ENCODE measurements at places on chromosomes 16 and 17. TPM values are rescaled to one million over a fixed set of nuclear protein-coding genes. Genes with fewer than 3 reads are reported as not detected.

- peak; percentile 20 for DNase-seq
- H3K4me3 ChIP-seq: no peak overlapping the region
- peaks cover 8% of the 10 kb centered on the region for H3K4me1 ChIP-seq
- no peaks in the 10 kb centered on the region for H3K36me3 ChIP-seq
Observed at GRCh38 chr17:64406321-64407200, 15.9 kb upstream of the PECAM1 start.

DNA sequence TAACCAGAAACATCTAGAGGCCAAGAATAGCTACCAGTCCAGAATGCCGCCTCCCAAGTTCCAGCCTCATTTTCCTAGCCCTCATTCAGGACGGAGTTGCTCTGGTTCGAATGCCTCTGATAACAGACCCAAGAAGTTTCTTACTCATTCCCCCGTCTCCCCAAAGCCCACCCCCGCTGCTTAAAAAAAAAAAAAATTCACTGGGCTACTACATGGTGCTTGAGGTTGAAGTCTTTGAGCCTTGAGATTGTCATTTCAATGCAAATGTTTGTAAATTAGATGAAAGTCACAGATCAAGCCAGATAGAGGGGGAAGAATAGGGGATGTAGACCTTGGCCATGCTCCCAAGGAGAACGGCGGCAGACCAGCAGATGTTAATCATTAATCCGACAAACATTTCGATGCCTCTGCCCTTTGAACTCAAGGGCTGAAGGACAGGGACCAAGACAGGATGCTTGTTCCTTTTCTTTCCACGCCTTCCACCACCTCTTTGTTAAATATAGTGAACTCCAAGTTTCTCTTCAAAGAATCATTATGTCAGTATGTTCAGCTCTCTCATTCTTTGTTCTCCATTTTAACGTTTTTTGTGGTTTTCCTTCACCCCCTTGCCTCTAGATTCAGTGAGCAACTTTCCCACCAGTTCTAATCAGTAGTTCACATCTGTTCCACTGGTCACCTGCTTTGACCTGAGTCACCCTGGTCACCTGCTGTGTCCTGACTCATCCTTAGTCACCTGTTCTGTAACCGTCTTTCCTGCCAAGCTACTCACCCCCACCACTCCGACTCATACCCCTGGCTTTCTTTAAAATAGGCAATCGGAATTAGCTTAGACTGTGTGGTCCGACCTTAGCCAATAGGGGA, 190.3 kb downstream of the CPPED1 start:
- H3K4me3 ChIP-seq: no peak overlapping the region
- peaks cover 2% of the 10 kb centered on the region for H3K36me3 ChIP-seq
- peaks cover 38% of the 10 kb centered on the region for H3K4me1 ChIP-seq
- H3K27ac ChIP-seq: peak overlapping the region; percentile 67

DNA sequence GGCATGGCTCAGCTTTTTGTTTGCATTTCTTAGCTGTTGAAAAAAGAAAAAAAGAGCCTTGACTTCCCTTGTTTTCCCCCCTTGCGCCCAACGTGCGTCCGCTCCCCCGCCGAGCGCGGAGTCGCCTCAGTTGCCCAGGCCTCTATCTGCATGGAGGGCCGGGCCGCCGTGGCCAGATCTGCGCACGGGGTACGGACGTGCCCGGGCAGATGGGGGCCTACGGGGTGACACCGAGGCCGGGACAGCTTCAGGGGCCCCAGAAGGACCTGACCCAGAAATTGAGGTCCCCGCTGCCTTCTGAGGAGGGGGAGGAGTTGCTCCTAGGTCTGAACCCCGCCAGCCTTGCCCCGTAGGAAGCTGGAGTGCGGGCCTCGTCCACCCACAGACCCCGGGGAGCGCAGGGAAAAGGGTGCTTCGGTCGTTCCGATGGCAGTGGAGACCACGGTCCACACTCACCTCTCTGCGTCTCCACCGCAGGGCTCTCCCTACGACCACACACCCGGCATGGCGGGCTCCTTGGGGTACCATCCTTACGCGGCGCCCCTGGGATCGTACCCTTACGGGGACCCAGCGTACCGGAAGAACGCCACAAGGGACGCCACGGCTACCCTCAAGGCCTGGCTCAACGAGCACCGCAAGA, 1.5 kb downstream of the IRX5 start:
- no peak overlapping the region for H3K27ac ChIP-seq
- H3K4me1 ChIP-seq: peaks cover 32% of the 10 kb centered on the region
- H3K4me3 ChIP-seq: peak overlapping the region; percentile 37
- peaks cover 17% of the 10 kb centered on the region for H3K36me3 ChIP-seq

- DNase-seq: no peak
- H3K27ac ChIP-seq: no peak overlapping the region
- no peaks in the 10 kb centered on the region for H3K36me3 ChIP-seq
Observed at GRCh38 chr16:49756775-49757558, 98.9 kb downstream of the ZNF423 start.

DNA sequence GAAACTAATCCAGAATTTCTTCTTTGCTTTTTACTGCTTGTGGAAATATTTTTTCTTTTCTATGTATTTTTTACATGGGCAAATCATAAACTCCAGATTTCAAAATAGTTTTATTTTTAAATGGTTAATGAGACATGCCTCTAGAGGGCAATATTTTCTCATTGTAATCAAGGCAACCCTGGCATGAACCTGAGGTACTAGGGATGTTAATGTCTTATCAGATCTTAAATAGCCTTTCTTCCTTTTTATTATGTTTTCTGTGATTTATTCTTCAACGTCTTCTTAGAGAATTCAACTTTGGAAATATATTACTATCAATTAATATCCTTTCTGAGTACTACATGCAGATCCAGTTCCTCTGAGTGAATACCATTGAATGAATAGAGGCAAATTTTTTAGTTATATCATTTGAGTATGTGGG, 324.7 kb downstream of the BCAS3 start:
- H3K27ac ChIP-seq: no peak overlapping the region
- no peak overlapping the region for H3K4me3 ChIP-seq
- DNase-seq: no peak
- no peaks in the 10 kb centered on the region for H3K27me3 ChIP-seq

- peak overlapping the region; percentile 56 for H3K4me3 ChIP-seq
- peak overlapping the region; percentile 57 for H3K27ac ChIP-seq
- H3K27me3 ChIP-seq: no peaks in the 10 kb centered on the region
- H3K36me3 ChIP-seq: no peaks in the 10 kb centered on the region
- peaks cover 23% of the 10 kb centered on the region for H3K4me1 ChIP-seq
Observed at GRCh38 chr16:12089492-12090150, 113.1 kb downstream of the SNX29 start.

GRCh38 chr17:14818469-14818868, 446.7 kb downstream of the PMP22 start:
- H3K27me3 ChIP-seq: peaks cover 14% of the 10 kb centered on the region
- no peak overlapping the region for H3K4me3 ChIP-seq
- peaks cover 11% of the 10 kb centered on the region for H3K4me1 ChIP-seq
- no peak for DNase-seq

GRCh38 chr16:4339909-4340308, 11.2 kb downstream of the PAM16 start:
- peaks cover 10% of the 10 kb centered on the region for H3K4me1 ChIP-seq
- DNase-seq: no peak
- no peak overlapping the region for H3K4me3 ChIP-seq
- H3K27ac ChIP-seq: no peak overlapping the region

DNA sequence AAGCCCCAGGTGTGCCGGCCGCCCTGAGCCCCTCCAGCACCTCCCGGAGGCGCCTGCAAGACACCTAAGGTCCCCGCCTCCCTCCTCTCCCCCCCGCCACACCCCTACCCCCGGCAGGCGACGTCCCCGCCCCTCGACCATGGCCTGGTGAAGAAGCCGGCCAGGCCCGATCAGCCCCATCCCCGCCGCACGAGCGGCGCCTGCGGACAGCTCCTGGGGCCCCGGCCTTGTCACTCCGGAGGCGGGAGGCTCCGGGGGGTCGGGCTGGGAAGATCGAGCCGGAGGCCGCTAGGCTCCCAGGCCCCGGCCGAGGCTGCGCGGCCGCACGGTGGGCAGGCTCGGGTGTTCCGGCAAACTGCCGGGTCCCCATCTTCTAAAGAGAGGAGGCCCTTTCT, 405 bp upstream of the ACE start:
- no peak overlapping the region for H3K27ac ChIP-seq
- H3K4me3 ChIP-seq: peak overlapping the region; percentile 23

- H3K36me3 ChIP-seq: peaks cover 2% of the 10 kb centered on the region
- no peak for DNase-seq
- H3K27me3 ChIP-seq: peaks cover 1% of the 10 kb centered on the region
- no peak overlapping the region for H3K4me3 ChIP-seq
- H3K4me1 ChIP-seq: peaks cover 2% of the 10 kb centered on the region
Observed at GRCh38 chr16:68592466-68593337, 52.4 kb upstream of the CDH3 start.

GRCh38 chr16:27156579-27156978, 46.7 kb upstream of the KDM8 start:
- no peaks in the 10 kb centered on the region for H3K27me3 ChIP-seq
- H3K27ac ChIP-seq: no peak overlapping the region
- H3K36me3 ChIP-seq: no peaks in the 10 kb centered on the region
- DNase-seq: no peak
- peaks cover 6% of the 10 kb centered on the region for H3K4me1 ChIP-seq

DNA sequence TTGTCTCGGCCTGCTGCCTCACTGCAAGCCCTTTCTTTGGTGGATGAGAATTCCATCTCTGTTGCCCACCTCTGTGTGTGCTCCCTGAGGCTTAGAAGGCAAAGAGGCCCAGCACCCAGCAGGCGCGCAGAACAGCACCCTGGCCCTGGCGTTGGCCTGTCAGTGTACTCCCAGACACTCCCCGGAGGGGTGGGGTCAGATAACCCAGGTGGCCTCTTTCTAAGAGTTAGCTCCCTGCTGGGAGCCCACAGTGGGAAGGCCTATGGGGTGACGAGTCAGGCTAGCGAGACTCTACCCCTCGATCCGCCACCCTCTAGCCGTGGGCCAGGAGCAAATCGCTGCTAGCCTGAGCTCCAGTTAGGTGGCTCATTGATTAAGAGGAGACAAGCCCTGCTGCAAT, 38.1 kb downstream of the SRL start:
- H3K27me3 ChIP-seq: peaks cover 3% of the 10 kb centered on the region
- no peaks in the 10 kb centered on the region for H3K36me3 ChIP-seq
- H3K4me3 ChIP-seq: no peak overlapping the region

DNA sequence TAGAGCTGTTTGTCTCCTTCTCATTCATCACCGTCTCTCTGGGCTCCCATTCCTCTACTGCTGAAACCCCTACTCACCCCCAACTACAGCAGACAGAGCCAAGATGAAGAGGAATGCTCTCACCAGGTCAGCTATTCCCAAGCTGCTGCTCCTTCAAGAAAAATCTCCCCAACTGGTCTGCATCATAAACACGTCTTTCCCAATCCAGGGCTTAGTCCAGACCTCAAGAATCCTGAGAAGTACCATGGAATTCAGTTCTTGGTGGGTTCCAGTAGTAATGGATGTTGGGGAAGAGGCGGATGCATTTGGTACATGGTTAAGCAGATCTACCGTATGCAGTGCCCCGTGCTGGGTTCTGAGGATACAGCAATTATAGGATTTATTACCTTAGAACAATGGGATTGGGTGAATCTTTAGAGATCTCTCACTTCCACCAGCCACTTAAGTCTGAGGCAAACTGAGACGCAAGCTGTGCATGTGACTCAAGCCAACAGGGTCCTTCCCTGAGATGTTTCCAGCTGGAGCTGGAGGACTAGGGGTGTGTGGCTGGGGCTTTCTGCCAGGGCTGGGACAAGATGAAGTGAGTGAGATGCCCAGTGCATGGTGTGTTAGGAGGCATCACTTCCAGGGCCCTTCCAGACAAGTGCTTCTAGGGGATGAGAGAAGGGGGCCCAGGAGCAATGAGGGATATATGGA, 232.7 kb upstream of the CDH5 start:
- no peak for DNase-seq
- peaks cover 12% of the 10 kb centered on the region for H3K27me3 ChIP-seq
- H3K4me1 ChIP-seq: no peaks in the 10 kb centered on the region
- no peak overlapping the region for H3K27ac ChIP-seq
- H3K36me3 ChIP-seq: no peaks in the 10 kb centered on the region
- no peak overlapping the region for H3K4me3 ChIP-seq

DNA sequence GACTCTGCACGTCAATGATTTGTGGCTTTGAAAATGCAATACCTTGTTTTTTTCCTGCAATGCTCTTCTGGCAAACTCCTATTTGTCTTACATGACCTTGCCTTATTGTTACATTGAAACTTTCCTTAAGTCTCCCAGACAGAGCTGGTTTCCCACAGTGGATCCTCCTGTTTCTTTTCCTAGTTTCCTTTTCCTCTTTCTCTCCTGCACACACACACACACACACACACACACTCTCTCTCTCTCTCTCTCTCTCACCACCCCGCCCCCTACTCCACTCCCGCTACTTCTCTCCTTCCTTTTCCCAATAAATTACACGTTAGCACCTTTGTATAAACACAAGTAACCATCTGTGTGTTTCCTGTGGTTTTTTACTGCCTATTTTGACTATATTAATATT, 2.3 kb downstream of the ORC6 start:
- H3K27ac ChIP-seq: no peak overlapping the region
- no peak overlapping the region for H3K4me3 ChIP-seq
- peaks cover 28% of the 10 kb centered on the region for H3K4me1 ChIP-seq
- DNase-seq: no peak
- H3K27me3 ChIP-seq: no peaks in the 10 kb centered on the region

- H3K36me3 ChIP-seq: no peaks in the 10 kb centered on the region
- DNase-seq: no peak
- no peaks in the 10 kb centered on the region for H3K27me3 ChIP-seq
Observed at GRCh38 chr17:73250851-73251640, 10.6 kb downstream of the CPSF4L start.

DNA sequence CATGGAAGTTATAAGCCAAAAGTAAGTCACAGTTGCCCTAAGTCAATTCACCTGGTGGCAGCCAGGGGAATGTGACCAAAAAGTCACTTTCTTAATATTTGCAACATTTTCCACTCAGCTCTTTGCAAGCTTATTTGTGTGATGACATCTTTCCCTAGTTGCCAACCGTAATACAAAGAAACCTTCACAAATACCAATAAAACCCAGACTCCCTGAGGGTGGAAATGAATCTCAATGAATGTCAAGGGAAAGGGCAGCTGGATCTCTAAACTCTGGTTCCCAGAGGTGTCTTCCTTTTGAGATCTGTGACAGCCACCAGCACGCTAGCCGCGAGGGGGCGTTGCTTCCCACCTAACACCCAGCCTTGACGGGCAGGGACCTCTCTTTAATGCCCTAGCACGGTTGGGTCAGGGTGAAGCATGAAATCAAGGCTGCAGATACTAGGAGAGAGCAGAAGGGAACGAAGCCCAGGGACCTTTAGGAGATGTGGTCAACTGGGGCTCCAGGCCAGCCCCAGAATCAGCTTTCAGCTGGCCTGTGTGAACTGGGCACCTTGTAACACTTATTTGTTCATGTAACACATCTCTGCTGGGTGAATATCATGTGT, 82.2 kb downstream of the CMC2 start:
- no peak overlapping the region for H3K27ac ChIP-seq
- no peaks in the 10 kb centered on the region for H3K4me1 ChIP-seq

- no peak overlapping the region for H3K4me3 ChIP-seq
- H3K4me1 ChIP-seq: no peaks in the 10 kb centered on the region
- H3K36me3 ChIP-seq: no peaks in the 10 kb centered on the region
- H3K27ac ChIP-seq: no peak overlapping the region
Observed at GRCh38 chr16:5895976-5896375, 798.4 kb upstream of the EEF2KMT start.

- H3K4me3 ChIP-seq: no peak overlapping the region
- no peaks in the 10 kb centered on the region for H3K27me3 ChIP-seq
- DNase-seq: no peak
- peaks cover 7% of the 10 kb centered on the region for H3K4me1 ChIP-seq
Observed at GRCh38 chr17:73335591-73336407, 24.0 kb upstream of the CDC42EP4 start.

ZG16 gene
- total RNA-seq: not detected

RNF222 gene
- not detected for total RNA-seq

CA4 gene
- total RNA-seq: not detected

TPPP3 gene
- not detected for total RNA-seq

TRIM47 gene
- total RNA-seq: 19.5 TPM

RHOT1 gene
- total RNA-seq: 24.4 TPM

CDH11 gene
- not detected for total RNA-seq

PRCD gene
- not detected for total RNA-seq

CCL5 gene
- 120 TPM for total RNA-seq

TEX14 gene
- total RNA-seq: 0.14 TPM

NOD2 gene
- 18.7 TPM for total RNA-seq

TBC1D3H gene
- total RNA-seq: not detected

All from activated CD4-positive, alpha-beta memory T cell treated with anti-CD3 and anti-CD28 coated beads for 36 hours (primary cell).